ENCODE measurements at places on chromosomes 12 and 14.

GRCh38 chr14:34103176-34103575 lies 152.3 kb upstream of the EGLN3 start:
- DNase-seq: no peak

DNA sequence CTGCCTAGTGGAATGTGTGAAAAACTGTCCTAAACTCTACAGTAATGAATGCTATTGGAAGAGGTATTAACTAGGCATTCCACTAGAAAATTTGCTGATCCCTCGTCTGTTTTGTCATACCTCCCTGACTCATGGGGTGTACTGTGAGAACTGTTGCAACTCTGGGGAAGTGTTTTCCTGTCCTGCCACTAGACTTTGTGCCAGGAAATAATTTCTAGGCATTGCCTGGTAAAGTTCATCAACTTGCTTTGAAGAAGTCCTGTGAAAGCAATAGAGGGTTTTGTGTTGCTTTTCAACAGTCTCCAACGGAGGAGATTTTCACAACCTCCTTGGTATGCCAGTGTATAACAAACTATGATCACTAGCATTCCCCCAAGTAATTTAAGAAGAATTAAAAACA lies 139.9 kb downstream of the AKAP6 start:
- DNase-seq: no peak

- DNase-seq: no peak
Measured at GRCh38 chr14:29232711-29233110, 466.1 kb downstream of the FOXG1 start.

DNA sequence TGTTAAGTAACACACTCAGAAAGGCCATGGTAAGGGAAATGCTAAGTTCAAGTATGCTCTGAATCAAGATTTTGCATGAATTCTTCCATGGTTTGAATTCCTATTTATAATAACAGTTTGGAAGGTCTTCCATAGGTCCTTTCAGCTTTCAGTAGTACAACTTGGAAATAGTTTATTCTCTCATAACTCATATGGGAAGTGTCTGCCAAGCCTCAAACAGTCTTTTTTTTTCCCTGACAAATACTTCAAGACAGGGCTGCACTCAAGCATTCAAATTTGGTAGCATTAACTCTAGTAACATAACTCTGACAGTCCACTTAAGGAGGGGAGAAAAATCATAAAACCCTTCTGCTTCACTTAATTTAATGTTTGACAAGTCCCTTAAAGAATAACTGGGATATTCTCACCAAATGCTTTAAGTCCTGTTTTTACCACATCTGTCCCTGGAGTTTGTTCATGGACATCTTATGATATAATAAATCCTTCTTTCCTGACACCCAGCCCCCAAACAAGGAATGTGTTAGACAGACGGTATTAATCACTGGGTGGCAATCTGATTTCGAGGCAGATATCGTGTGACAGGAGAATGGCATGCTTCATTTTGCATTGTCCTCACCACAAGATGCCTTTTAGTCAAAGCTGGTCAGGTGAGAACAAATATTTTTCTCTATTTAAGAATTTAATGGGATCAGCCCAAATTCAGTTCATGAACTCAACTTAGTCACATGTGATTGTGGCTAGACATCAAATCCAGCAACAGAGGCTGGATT lies 165.7 kb downstream of the BMP4 start:
- no peak for DNase-seq

- DNase-seq: no peak
Measured at GRCh38 chr12:23813206-23813605, 136.3 kb downstream of the SOX5 start.

- DNase-seq: no peak
Measured at GRCh38 chr14:35826952-35827416, 846 bp downstream of the BRMS1L start.

DNA sequence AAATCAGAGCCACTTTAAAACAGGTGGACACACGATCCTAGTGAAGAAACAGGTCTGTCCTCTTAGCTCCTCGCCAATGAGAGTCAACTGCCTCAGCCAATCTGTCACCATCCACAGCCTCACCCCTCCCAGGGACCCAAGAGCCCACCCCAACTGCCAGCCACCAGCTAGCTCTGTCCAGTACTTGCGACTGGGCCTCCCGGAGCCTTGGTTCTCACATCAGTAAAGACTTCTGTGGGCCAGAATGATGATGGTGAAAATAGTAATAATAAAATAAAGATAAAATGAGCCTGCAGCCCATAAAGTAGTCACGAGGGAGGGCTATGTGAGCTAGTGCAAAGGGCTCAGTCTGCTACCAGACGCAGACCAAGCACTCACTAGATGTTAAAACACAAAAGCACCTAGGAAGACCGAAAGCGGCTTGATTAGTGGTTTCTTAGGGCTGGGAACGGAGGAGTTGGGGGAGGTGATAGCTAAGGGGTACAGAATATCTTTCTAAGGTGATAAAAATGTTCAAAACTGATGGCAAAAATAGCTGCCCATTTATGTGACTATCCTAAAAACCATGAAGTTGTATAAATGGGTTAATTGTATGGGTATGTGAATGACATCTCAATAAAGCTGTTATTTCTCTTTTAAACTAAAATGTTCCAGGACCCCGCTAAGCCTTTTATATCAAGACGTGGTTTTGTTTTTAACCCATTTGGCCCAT lies 39.8 kb downstream of the ACTN1 start:
- DNase-seq: no peak

Data from natural killer cell (primary cell).